RCC 7860 (cell line): ENCODE measurements at places on chromosomes 7 and 10.

DNA sequence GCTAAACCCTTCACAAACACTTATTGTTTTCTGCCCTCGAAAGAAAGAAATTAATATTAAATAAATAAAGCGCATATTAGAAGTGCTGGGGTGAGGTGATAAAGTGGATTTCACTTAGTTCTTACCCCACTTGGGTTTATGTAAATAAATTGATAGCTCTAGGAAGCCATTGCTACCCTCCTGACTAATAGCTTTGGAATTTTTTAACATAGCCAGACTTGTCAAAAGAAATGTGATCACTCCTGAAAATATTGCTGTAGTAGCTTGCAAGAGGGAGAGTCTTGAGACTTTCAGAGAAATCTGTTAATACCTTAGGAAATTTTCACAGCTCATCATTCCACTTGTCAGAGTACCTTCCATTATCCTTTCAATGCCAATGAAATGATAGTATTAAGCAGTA, 7.6 kb downstream of the ARL5B start:
- DNase-seq, result peak; percentile 65

GRCh38 chr7:28083164-28083997, 97.2 kb downstream of the JAZF1 start:
- no peak for DNase-seq

GRCh38 chr10:91163269-91163868, 57.1 kb upstream of the PCGF5 start:
- DNase-seq, result peak; percentile 34

GRCh38 chr7:116449950-116450349, 49.6 kb upstream of the CAV2 start:
- DNase-seq, result no peak

GRCh38 chr7:48085433-48085791, 3.7 kb upstream of the UPP1 start:
- DNase-seq, result peak; percentile 24

- no peak for DNase-seq
Measured at GRCh38 chr7:37816922-37817590, 31.3 kb upstream of the NME8 start.

GRCh38 chr10:89785095-89785494, 83.7 kb downstream of the KIF20B start:
- DNase-seq, result no peak

- no peak for DNase-seq
Measured at GRCh38 chr10:73909540-73910115, 1.3 kb upstream of the PLAU start.

- DNase-seq, result peak; percentile 13
Measured at GRCh38 chr10:58967551-58968388, 208.7 kb upstream of the PHYHIPL start.

DNA sequence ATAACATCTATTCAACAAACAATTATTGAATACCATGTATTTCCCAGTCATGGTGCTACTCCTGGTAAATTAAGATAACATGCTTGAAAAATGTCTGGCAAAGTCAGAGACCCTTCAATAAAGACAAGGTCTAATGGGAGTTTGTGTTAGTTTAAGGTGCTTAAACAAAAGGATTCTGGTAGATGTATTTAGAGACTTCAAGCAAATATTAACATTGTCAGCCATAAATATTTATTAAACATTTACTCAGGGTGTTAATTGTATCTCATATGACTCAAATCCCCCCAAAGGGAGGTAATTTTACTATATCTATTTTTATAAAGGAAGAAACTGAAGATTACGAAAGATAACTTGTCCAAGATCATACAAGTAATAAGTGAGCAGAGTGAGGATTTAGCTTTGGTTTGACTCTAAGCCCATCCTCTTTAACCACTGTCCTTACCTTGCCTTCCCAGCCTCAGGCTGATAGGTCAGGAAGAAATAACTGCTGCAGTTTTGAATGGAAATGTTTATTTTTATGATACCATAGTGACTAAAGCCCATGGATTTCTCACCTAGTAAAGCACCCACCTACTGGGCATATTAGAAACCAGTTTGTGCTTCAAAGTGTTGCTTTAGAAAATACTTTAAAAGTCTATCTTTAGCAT, 215.4 kb downstream of the COBL start:
- DNase-seq, result no peak

GRCh38 chr10:132606031-132606491, 68.5 kb downstream of the INPP5A start:
- no peak for DNase-seq

- no peak for DNase-seq
Measured at GRCh38 chr7:151141311-151141854, 26.1 kb downstream of the GBX1 start.

- DNase-seq, result no peak
Measured at GRCh38 chr7:80124526-80125264, 9.9 kb upstream of the GNAI1 start.

- no peak for DNase-seq
Measured at GRCh38 chr7:105954711-105955110, 8.4 kb upstream of the CDHR3 start.

- no peak for DNase-seq
Measured at GRCh38 chr10:32225976-32226375, 121.0 kb downstream of the EPC1 start.

DNA sequence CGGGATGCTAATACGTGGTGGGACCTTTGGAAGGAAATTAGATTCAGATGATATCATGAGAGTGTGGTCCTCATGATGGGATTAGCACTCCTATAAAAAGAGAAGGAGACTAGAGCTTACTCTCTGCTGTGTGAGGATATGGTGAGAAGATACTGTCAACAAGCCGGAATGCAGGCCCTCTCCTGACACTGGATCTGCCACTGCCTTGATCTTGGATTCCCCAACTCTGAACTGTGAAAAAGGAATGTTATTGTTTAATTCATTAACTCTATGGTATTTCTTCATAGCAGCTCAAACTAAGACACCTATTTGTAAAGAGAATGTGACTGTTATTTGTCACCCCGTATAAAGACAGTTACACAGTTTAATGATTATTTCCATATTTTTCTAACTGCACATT, 1227.5 kb upstream of the C7orf33 start:
- no peak for DNase-seq

- DNase-seq, result no peak
Measured at GRCh38 chr10:51876503-51876902, 177.1 kb upstream of the CSTF2T start.

- no peak for DNase-seq
Measured at GRCh38 chr7:69418869-69419670, 179.2 kb upstream of the AUTS2 start.

GRCh38 chr7:65796205-65796604, 76.7 kb upstream of the VKORC1L1 start:
- no peak for DNase-seq

DNA sequence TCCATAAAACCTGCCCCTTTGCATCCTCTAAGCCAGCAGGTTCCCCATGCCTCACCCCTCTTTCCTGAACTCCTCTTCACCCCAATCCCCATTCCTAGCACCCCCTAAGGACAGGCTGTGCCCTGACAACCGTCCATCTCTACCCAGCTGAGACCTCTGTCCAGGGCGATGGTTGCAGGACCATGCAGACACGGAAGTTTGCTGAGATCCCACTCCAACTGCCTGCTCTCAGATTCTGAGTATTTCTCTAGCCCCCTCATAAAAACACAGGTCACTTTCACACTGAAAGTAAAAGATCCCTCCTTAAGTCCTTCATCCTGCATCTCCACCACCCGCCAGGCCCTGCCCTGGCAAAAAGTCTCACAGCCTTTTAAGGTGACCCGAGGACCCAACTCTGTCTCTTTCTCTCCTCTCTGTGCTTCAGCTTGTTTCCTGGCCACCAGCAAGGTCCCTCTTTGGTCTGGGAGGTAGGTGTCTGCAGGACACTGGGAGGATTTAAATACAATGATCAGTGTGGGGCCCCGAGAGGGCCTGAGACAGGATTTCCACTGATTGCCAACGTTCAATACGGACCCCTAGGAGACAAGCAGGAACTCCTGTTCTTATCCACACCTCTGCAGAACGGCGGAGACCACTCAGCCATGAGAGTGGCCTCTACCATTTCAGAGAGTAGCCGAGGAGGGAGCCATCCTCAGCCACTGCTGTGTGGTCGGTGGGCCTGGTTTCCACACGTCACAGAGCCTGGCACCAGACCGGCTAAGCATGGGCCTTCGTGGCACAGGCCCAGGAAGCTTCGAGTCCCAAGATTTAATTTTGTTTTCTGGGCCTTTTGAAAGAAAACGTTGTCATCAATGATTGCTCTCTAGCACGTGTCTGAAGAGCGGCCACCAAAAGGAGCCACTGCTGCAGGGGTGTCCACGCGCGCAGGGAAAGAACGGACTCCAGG, 27.9 kb downstream of the CALML3 start:
- no peak for DNase-seq

- DNase-seq, result no peak
Measured at GRCh38 chr10:115026746-115027140, 66.4 kb upstream of the ATRNL1 start.

DNA sequence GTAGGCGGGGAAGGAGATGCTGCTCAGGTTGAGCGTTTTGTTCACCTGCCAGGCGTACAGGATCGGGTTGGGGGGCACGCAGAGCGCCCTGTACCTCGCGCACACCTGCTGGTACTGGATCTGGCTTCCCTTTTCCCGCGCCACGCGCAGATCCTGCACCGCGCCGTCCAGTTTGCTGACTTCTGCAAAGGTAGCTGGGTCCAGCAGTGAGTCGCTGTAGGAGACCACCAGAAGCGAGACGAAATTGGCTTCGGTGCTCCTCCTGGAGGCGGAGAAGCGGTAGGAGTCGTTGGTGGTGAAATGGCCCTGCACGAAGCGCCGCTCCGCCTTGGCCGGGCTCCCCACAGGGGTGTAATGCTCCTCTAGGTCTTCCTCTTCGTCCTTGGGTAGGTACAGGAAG, 90.7 kb upstream of the RAB18 start:
- DNase-seq, result no peak

GRCh38 chr7:134071355-134072331, 55.5 kb upstream of the LRGUK start:
- no peak for DNase-seq

DNA sequence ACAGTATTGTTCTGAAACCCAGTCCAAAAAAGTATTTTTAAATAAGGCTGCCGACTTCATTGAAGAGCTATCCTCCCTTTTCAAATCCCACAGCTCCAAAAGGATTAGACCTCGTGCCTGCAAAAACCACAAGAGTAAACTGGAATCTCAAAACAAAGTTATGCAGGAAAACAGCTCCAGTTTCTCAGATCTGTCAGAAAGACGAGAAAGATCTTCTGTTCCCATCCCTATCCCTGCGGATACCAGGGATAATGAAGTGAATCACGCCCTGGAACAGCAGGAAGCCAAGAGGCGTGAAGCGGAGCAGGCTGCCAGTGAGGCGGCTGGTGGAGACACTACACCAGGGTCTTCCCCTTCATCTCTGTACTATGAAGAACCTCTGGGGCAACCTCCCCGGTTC, 12.6 kb downstream of the MYPN start:
- DNase-seq, result no peak

DNA sequence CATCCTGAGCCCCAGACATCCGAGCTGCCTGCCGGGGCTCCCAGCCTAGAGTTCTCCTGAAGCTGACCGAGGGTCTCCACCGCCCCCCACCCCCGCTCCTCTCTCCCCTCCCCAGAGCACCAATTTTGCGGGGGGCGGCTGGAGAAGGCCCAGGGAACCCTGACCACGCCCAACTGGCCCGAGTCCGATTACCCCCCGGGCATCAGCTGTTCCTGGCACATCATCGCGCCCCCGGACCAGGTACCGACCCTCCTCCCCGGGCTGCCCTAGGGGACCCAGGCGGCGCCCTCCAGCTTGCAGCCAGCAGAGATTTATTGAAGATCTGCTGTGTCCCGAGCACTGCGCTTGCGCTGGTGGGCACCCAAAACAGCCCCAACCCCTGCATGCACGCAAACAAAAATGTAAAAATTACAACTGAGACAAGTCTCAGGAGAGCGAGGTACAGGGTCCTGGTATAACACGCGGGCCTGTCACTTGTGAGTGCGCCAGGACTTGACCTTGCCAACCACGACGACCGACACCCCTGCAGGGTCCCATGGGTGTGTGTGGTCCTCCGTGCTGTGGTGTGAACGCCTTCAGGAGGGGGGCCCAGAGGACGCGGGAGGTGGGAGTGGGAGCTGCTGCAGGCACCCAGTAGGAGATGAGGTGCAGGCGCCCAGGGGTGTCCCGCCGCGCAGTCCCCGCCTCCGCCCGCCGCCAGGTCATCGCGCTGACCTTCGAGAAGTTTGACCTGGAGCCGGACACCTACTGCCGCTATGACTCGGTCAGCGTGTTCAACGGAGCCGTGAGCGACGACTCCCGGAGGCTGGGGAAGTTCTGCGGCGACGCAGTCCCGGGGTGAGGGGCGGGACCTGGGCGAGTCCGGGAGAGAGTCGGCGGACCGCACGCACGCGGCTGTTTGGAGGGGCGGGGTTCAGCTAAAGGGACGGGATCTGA, 3.1 kb downstream of the PCOLCE start:
- DNase-seq, result no peak

DNA sequence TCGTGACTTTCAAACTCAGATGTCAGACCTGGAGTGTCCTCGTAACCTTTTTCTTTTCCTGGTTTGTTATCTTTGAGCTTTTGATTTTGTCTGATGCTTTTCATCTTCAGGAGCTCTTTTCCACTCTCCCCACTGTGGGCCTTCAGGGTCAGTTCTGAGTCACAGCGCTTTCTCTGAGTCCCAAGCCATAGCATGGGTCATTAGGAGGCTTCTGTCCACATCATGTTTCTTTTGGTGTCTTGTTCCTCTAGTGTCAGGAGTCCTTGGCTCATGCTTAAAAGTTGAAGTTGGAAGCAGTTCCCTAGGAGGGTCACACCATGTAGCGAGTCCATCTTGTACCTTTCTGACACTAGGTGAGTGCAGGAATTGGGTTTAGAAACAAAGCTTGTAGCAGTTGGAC, 40.3 kb downstream of the DAGLB start:
- no peak for DNase-seq

GRCh38 chr7:126426652-126427051, 826.1 kb downstream of the GRM8 start:
- DNase-seq, result no peak
